ENCODE measurements at places on chromosomes 3 and 15. TPM values are rescaled to one million over a fixed set of nuclear protein-coding genes. Genes with fewer than 3 reads are reported as not detected.

The C2CD4B gene
- not detected for total RNA-seq

The THRB gene
- total RNA-seq, result 7.4 TPM

The RASGRP1 gene
- total RNA-seq, result not detected

The ZDHHC19 gene
- not detected for total RNA-seq

The SLC12A1 gene
- total RNA-seq, result not detected

The LEKR1 gene
- total RNA-seq, result 0.26 TPM

The CHRM5 gene
- not detected for total RNA-seq

The FEZF2 gene
- total RNA-seq, result not detected

Measured in fibroblast of lung (primary cell).